ENCODE measurements at places on chromosomes 11 and 22. TPM values are rescaled to one million over a fixed set of nuclear protein-coding genes. Genes with fewer than 3 reads are reported as not detected.

- peaks cover 53% of the 10 kb centered on the region for H3K4me1 ChIP-seq
- H3K27ac ChIP-seq, result no peak overlapping the region
- H3K4me3 ChIP-seq, result no peak overlapping the region
- DNase-seq, result no peak
Measured at GRCh38 chr11:72072348-72072747, 8.0 kb downstream of the NUMA1 start.

- H3K27me3 ChIP-seq, result no peaks in the 10 kb centered on the region
- H3K36me3 ChIP-seq, result no peaks in the 10 kb centered on the region
- DNase-seq, result no peak
- no peaks in the 10 kb centered on the region for H3K4me1 ChIP-seq
Measured at GRCh38 chr11:22567759-22568158, 57.9 kb downstream of the FANCF start.

- H3K27me3 ChIP-seq, result no peaks in the 10 kb centered on the region
- DNase-seq, result no peak
- H3K36me3 ChIP-seq, result no peaks in the 10 kb centered on the region
- H3K4me3 ChIP-seq, result no peak overlapping the region
Measured at GRCh38 chr22:33034753-33035152, 23.4 kb downstream of the SYN3 start.

GRCh38 chr11:57646799-57647303 lies 2.9 kb downstream of the YPEL4 start:
- peaks cover 57% of the 10 kb centered on the region for H3K27me3 ChIP-seq
- no peak overlapping the region for H3K27ac ChIP-seq
- no peak for DNase-seq

DNA sequence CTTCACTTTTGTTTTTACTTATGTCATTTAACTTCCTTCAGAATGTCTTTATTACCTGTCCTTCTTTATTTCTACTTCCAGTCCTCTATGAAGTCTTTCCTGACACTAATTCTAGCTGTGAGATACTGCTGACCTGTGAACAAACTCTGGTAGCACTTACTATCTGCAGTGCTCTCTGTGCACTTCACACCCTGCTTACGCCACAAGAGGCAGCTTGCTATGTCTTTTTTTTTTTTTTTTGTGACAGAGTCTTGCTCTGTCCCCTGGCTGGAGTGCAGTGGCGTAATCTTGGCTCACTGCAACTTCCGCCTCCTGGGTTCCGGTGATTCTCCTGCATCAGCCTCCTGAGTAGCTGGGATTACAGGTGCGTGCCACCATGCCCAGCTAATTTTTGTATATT lies 10.7 kb downstream of the STIM1 start:
- H3K27me3 ChIP-seq, result no peaks in the 10 kb centered on the region
- H3K36me3 ChIP-seq, result peaks cover 24% of the 10 kb centered on the region
- H3K27ac ChIP-seq, result peak overlapping the region; percentile 85
- H3K4me3 ChIP-seq, result peak overlapping the region; percentile 51
- DNase-seq, result no peak

GRCh38 chr22:43855431-43855830 lies 6.9 kb downstream of the SULT4A1 start:
- DNase-seq, result no peak
- H3K36me3 ChIP-seq, result no peaks in the 10 kb centered on the region
- no peaks in the 10 kb centered on the region for H3K4me1 ChIP-seq
- H3K27ac ChIP-seq, result no peak overlapping the region
- H3K27me3 ChIP-seq, result peaks cover 22% of the 10 kb centered on the region

- no peaks in the 10 kb centered on the region for H3K36me3 ChIP-seq
- no peaks in the 10 kb centered on the region for H3K4me1 ChIP-seq
- no peaks in the 10 kb centered on the region for H3K27me3 ChIP-seq
- DNase-seq, result no peak
Measured at GRCh38 chr11:24324211-24324610, 172.6 kb upstream of the LUZP2 start.

GRCh38 chr22:48754611-48755058 lies 1073.0 kb downstream of the BRD1 start:
- no peaks in the 10 kb centered on the region for H3K4me1 ChIP-seq
- H3K27me3 ChIP-seq, result no peaks in the 10 kb centered on the region
- no peak overlapping the region for H3K4me3 ChIP-seq
- DNase-seq, result peak; percentile 21
- no peaks in the 10 kb centered on the region for H3K36me3 ChIP-seq

DNA sequence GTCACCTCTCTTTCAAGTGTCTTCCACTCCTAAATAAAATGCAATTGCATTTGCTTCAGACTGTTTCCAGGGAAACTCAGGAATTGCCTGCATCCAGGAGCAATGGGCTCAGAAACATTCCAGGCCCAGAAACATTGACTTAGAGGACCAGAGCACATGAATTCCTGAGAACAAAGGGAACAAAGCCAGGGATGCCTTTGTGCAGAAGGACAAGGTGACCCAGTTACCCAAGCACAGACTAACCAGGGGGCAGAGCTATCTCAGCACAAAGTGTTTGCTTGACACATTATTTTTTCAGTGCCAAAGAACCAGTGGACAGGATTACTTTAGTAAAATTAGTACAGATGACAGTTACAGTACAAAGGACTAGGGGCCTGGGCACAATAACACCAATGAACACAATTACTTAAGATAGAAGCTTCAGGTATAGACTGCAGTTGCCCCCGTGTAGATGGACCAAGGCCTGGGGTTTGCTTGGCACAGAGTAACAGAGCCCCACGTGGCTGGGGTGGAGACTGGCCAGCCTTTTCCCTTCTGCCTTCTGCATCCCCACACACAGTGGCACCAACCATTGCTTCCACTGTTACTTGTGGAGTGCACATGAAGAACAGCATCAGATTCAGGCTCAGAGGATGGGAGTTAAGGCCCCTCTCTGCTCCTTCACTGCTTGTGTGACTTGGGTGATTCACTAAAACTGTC lies 500.8 kb downstream of the INSC start:
- H3K4me1 ChIP-seq, result no peaks in the 10 kb centered on the region
- no peaks in the 10 kb centered on the region for H3K36me3 ChIP-seq
- no peaks in the 10 kb centered on the region for H3K27me3 ChIP-seq
- H3K4me3 ChIP-seq, result no peak overlapping the region
- no peak overlapping the region for H3K27ac ChIP-seq

DNA sequence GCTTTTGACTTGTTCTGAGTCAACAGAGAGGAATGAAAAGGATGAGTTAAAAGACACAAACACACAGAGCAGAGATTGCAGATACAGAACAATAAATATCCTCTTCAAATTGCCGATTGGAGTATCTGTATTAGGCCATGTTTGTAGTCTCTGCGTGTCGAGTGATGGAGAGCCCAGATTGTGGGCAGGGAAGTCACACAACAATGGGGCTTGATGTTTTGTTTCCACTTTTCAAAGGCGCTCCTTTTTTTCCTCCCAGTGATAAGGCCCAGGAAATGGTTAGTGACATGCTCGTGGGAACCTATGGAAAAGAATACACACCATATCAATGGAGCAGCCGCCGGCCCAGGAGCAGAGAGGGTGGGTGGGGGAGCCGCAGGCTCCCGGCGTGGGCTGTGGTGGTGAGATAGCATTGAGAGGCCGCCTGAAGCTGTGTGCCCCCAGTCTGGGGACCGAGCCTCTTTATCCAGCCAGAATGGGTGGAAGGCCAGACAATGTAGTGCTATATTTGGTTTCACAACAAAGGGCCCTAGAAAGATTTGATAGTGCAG lies 555.9 kb downstream of the INSC start:
- no peak overlapping the region for H3K4me3 ChIP-seq
- H3K36me3 ChIP-seq, result no peaks in the 10 kb centered on the region
- no peak for DNase-seq
- H3K27ac ChIP-seq, result no peak overlapping the region

GRCh38 chr11:6576471-6577373 lies 26.7 kb downstream of the RRP8 start:
- H3K27ac ChIP-seq, result no peak overlapping the region
- no peak for DNase-seq
- no peaks in the 10 kb centered on the region for H3K27me3 ChIP-seq
- no peak overlapping the region for H3K4me3 ChIP-seq
- peaks cover 16% of the 10 kb centered on the region for H3K36me3 ChIP-seq

DNA sequence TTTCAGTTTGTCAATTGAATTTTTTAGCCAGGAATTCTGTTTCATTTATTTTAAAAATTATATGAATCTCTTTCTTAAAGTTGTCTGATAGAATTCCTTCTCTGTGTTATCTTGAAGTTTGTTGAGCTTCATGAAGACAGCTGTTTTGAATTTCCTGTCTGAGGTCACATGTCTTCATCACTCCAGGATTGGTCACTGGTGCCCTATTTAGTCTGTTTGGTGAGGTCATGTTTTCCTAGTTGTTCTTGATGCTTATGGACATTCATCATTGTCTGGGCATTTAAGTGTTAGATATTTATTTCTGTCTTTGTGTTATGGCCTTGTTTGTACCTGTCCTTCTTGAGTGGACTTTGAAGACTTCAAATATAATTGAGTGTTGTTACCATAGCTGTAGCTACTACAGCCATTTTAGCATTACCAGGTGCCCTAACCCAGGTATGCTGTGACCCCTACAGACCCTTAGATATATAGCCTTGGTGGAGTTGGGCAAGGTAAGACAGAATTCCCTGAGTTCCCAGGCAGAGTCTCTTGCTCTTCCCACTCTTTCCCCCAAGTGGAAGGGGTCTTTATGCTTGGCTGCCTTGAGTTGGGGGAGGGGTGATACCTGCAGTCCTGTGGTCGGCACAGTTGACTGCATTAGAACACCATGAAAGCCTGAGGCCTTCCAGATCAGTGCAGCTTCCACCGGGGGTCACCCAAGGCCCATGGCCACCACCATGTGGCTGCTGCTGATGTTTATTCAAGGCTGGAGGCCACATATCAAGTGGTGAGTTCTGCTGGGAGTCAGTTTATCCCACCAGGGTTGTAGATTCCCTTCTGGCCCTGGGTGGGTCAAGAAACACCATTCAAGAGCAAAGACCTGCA lies 229.6 kb downstream of the DYNC2H1 start:
- no peak overlapping the region for H3K4me3 ChIP-seq
- no peaks in the 10 kb centered on the region for H3K27me3 ChIP-seq

DNA sequence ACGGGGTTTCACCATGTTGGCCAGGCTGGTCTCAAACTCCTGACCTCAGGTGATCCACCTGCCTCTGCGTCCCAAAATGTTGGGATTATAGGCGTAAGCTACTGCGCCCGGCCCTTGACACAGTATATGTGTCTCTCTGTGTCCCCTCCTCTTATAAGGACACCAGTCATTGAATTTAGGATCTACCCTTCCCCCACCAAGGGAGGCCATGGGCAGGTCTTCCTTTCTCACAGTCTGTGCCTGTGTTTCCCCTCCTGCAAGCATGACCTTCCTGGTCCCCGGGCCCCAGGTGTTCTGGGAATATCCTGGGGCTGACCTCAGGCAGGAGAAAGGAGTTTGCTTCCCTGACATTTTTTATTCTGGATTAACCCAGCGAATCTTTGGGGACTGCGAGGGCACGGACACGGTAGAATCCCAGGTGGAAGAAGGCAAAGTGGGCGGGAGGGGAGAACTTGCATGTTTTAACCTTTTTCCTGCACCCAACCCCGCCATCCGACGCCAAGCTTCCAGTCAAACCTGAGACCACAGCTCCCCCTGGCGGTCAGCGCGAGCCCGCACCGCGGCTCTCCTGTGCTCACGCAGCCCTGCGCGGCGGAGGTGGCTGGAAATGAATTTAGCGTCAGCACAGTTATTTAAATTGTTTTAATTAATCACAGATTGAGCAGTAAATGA lies 42.1 kb upstream of the ISX start:
- H3K36me3 ChIP-seq, result no peaks in the 10 kb centered on the region
- DNase-seq, result peak; percentile 70
- H3K4me1 ChIP-seq, result no peaks in the 10 kb centered on the region
- peaks cover 8% of the 10 kb centered on the region for H3K27me3 ChIP-seq

DNA sequence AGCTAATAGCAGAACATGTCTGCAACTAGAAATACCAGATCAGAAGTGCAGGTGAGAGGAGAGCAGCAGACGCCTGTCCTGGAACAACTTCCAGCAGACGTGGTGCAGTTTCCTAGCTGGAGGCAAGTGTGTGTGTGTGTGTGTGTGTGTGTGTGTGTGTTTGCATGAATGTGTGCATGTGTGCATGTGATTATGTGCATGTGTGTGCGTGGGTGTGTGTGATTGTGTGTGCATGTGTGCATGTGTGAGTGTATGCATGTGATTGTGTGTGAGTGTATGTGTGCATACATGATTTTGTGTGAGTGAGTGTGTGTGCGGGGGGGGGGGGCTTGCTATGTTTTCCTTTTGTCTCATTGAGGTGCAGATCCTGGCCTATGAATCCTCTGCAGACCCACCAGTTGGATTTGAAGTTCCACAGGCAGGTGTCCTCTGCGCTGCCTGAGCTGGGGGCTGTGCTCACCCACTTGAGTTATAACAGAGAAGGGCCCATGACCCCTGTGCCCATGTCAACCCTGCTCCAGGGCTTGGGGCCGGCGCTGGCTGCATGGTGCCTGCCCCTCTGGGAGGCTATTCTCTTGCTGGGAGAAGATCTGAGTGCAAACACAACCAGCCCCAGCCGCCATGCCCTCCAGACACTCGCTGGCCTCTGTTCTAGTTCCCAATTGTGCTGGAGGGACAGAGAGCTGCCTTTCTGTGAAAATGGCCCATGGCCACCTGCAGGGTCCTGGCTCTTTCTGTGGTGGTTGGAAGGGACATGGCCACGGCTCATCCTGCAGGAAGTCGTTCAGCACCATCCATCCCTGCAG lies 821.3 kb downstream of the BRD1 start:
- no peak overlapping the region for H3K27ac ChIP-seq
- no peaks in the 10 kb centered on the region for H3K36me3 ChIP-seq
- no peaks in the 10 kb centered on the region for H3K27me3 ChIP-seq
- H3K4me1 ChIP-seq, result no peaks in the 10 kb centered on the region
- H3K4me3 ChIP-seq, result no peak overlapping the region

GRCh38 chr22:47695176-47695575 lies 932.7 kb downstream of the TBC1D22A start:
- H3K4me3 ChIP-seq, result no peak overlapping the region
- H3K36me3 ChIP-seq, result no peaks in the 10 kb centered on the region
- no peak overlapping the region for H3K27ac ChIP-seq
- H3K4me1 ChIP-seq, result no peaks in the 10 kb centered on the region
- no peak for DNase-seq

DNA sequence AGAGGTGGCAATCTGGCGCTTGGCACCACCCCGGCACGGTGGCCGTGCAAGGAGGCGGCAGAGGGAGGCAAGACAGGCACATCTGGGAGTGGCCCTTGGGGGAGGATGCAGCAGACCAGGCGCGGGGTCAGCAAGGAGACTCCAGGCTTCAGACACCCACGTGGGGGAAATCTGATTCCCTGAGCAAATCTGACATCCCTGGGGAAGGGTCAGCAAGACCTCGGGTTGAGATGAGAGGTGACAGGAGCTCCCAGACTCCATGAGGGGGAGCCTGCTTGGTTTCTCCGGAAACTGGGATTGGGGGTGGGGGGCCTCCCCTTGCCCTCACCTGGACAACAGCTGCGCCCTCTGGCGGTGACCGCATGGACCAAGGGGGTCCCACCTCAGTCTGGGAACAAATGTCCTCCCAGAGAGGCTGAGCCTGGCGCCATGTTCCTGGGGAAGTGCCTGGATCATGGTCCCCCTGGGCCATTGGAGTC lies 4.0 kb upstream of the RCOR2 start:
- no peak overlapping the region for H3K27ac ChIP-seq
- H3K27me3 ChIP-seq, result peaks cover 23% of the 10 kb centered on the region
- peaks cover 10% of the 10 kb centered on the region for H3K4me1 ChIP-seq
- peak; percentile 57 for DNase-seq

Gene CRYBA4
- total RNA-seq, result 0.38 TPM

Gene TRIM49
- not detected for total RNA-seq

Gene OLFML1
- total RNA-seq, result not detected

Gene APOL3
- total RNA-seq, result 160 TPM

Gene KCNJ4
- not detected for total RNA-seq

Gene MRGPRX3
- total RNA-seq, result not detected

Gene FBLN1
- 0.42 TPM for total RNA-seq

Gene CSRP3
- not detected for total RNA-seq
